ENCODE measurements at places on chromosomes 5 and 9. TPM values are rescaled to one million over a fixed set of nuclear protein-coding genes. Genes with fewer than 3 reads are reported as not detected.

Gene ZNF367
- 10.8 TPM for total RNA-seq

Gene PCDHB7
- total RNA-seq, result not detected

DNA sequence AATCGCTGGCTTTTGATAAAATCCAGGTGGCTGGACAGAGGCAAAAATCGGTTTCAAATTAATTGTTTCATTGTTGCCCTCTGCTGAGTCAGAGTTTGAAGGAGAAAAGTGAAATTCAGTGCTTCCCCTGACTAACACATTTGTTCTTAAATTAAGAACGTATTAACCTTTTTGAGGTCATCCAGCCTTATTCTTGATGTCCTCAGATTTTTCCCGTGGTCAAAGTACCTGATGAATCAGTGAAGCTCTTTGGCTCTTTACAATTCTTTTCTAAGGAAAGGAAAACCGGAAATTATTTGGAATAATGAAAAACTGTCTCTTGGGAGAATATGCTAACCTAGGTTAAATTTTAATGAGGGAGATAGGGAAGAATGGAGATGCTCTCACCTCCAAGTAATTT, 21.6 kb downstream of the OSMR start:
- DNase-seq, result no peak

Gene BSPRY
- 8.8 TPM for total RNA-seq

- no peak for DNase-seq
Measured at GRCh38 chr9:37410354-37410861, 12.1 kb upstream of the GRHPR start.

- DNase-seq, result no peak
Measured at GRCh38 chr5:147407094-147407681, 102.7 kb downstream of the DPYSL3 start.

Gene ACTL7B
- total RNA-seq, result not detected

- DNase-seq, result no peak
Measured at GRCh38 chr9:34493972-34494535, 28.7 kb downstream of the ENHO start.

Gene CMYA5
- 2.8 TPM for total RNA-seq

Gene WDR38
- not detected for total RNA-seq

- no peak for DNase-seq
Measured at GRCh38 chr5:134792286-134792685, 33.7 kb downstream of the DDX46 start.

- DNase-seq, result peak; percentile 26
Measured at GRCh38 chr5:113294311-113295110, 140.3 kb downstream of the TSSK1B start.

Gene THBS4
- total RNA-seq, result 0.29 TPM

Gene FBP2
- not detected for total RNA-seq

Gene MARCOL
- not detected for total RNA-seq

DNA sequence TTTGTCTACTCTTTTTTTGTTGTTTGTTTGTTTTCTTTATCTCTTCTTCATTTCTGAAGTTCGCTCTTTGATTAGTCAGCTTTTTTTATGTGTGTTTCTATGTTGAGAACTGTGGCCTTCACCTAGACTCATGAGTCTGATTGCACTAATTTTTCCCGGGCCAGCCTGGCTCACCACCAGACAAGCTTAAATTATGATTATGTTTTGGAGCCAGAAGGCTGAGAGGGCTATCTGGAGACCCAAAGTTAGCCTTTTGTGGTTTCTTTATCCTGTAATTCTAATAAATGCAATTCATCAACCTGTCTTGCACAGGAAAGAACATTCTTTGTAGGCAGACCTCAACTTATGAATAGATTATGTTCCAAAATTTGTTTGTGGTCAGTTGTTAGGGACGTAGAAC, 20.8 kb upstream of the ACTBL2 start:
- no peak for DNase-seq

GRCh38 chr5:51625224-51625968, 242.1 kb downstream of the ISL1 start:
- no peak for DNase-seq

DNA sequence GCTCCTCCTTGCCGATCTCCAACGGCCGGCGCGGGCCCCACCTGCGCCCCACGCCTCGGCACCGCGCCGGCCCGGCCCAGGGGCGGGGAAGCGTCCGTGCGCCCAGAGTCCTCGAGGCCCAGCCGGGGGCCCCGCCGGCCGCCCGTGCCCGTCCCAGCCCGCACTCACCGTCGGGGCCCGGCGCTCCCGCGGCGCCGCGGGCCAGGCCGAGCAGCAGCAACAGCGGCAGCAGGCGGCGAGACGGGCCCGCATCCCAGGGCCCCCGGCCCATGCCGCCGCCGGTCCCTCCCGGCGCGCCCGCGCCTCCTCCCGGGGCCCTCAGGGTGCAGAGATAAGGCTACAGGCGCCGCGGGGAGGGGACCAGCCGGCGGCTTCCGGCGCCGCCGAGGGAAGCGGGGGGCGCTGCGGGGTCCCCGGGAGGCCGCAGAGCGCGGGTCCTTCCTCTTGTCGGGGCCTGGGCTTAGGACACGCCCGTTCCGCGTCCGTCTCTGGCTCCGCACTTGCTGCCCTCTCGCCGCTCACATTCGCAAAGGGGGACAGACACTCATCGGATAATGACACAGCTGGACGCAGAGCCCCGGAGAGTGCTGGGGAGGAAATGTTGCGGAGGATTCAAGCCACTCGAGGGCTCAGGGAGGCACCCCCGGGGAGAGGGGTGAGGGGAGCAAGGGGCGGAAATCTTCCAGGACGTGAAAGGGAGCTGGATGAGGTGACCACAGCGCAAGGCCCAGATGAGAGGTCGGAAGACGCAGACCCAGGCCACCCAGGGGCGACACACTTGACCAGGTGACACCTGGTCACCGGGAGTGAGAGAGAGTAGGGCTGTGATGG, at the start of gene SUSD1:
TSS of gene SUSD1 (minus strand) at position 333 of the 831 bp plus-strand sequence. CDS start at position 271, 62 bp downstream.
- DNase-seq, result no peak
